ENCODE measurements at places on chromosomes 3 and 15. TPM values are rescaled to one million over a fixed set of nuclear protein-coding genes. Genes with fewer than 3 reads are reported as not detected.

Gene GOLGA8N
- 3.0 TPM for total RNA-seq

Gene PTH1R
- 0.98 TPM for total RNA-seq

Gene CCR2
- 0.25 TPM for total RNA-seq

Gene PRICKLE2
- total RNA-seq = 78.7 TPM

Gene GCSAM
- not detected for total RNA-seq

Gene VPS33B
- total RNA-seq = 13.8 TPM

Gene C3orf70
- total RNA-seq = 27.5 TPM

Gene SERPINI2
- total RNA-seq = 0.74 TPM

Gene ERC2
- total RNA-seq = 58.3 TPM

Gene ETV5
- total RNA-seq = 28.8 TPM

Gene PLA2G4E
- total RNA-seq = not detected

Gene ARPP19
- total RNA-seq = 149 TPM

Gene CHST13
- total RNA-seq = not detected

Gene TGM5
- not detected for total RNA-seq

Gene PLSCR2
- total RNA-seq = not detected

Gene SNUPN
- 19.7 TPM for total RNA-seq

Gene ADAMTSL3
- 16.2 TPM for total RNA-seq

Gene CYP1A2
- not detected for total RNA-seq

Gene C2CD4B
- total RNA-seq = 1.2 TPM

Gene VPS8
- 127 TPM for total RNA-seq

Gene SIN3A
- total RNA-seq = 30.2 TPM

Gene MESP2
- total RNA-seq = not detected

Gene SLC6A11
- 35.2 TPM for total RNA-seq

Gene PLSCR5
- 0.25 TPM for total RNA-seq

Gene DNAJC17
- total RNA-seq = 14.0 TPM

Gene ZCWPW2
- total RNA-seq = 4.2 TPM

Gene NUP210
- total RNA-seq = 7.6 TPM

Gene CDC25A
- total RNA-seq = 3.0 TPM

Gene SCN5A
- 1.5 TPM for total RNA-seq

Gene GXYLT2
- 4.7 TPM for total RNA-seq

Gene CLRN1
- not detected for total RNA-seq

Gene P3H2
- 3.7 TPM for total RNA-seq

Gene CA12
- total RNA-seq = 10.3 TPM

Gene PLIN1
- under 0.01 TPM for total RNA-seq

Gene GOLGA8T
- 0.49 TPM for total RNA-seq

Gene MAPKBP1
- 34.7 TPM for total RNA-seq

All from temporal lobe (tissue), 4 donors.